ENCODE measurements at places on chromosomes 5 and 9. TPM values are rescaled to one million over a fixed set of nuclear protein-coding genes. Genes with fewer than 3 reads are reported as not detected.

DNA sequence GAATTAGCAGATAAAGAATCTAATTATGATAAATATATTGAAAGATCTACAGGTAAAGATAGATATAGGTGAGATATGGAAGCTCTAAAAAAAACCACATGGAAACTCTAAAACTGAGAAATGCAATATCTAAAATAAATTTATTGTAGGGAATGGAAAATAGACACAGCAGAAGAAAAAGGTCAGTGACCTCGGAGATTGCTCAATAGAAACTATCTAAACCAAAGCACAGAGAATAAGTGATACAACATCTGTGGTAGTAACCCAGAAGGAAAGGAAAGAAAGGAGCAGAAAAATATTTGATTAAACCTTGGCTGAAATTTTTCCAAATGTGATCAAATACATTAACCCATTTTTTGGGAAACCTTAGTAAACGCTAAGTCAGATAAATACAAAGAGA lies 43.1 kb upstream of the GLIPR2 start:
- H3K36me3 ChIP-seq, result no peaks in the 10 kb centered on the region
- H3K4me3 ChIP-seq, result no peak overlapping the region
- no peak overlapping the region for H3K27ac ChIP-seq
- no peaks in the 10 kb centered on the region for H3K27me3 ChIP-seq
- no peaks in the 10 kb centered on the region for H3K4me1 ChIP-seq

DNA sequence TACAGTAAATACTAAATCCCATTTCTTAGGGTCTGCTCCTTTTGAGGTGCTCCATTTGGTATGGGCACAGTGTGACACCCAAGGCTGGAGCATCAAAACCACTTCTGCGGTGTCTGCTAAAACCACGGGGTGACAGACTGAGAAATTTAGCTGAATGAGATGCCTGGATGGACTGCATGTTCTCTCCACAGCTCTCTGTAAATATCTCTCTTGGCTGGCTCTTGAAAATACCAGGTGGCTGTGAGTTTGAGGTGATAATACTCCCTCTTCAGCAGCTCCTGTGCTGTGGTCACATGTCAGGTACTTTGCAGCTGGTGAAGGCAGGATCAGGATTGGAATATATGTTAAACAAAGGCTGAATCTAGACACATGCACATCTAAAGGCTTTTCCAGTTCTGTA lies 93.7 kb upstream of the SIMC1 start:
- H3K4me3 ChIP-seq, result no peak overlapping the region
- no peak for DNase-seq

- no peak for DNase-seq
- no peaks in the 10 kb centered on the region for H3K27me3 ChIP-seq
- no peaks in the 10 kb centered on the region for H3K4me1 ChIP-seq
- no peak overlapping the region for H3K4me3 ChIP-seq
These were observed 282.4 kb upstream of the KLF9 start for GRCh38 chr9:70696694-70697335.

DNA sequence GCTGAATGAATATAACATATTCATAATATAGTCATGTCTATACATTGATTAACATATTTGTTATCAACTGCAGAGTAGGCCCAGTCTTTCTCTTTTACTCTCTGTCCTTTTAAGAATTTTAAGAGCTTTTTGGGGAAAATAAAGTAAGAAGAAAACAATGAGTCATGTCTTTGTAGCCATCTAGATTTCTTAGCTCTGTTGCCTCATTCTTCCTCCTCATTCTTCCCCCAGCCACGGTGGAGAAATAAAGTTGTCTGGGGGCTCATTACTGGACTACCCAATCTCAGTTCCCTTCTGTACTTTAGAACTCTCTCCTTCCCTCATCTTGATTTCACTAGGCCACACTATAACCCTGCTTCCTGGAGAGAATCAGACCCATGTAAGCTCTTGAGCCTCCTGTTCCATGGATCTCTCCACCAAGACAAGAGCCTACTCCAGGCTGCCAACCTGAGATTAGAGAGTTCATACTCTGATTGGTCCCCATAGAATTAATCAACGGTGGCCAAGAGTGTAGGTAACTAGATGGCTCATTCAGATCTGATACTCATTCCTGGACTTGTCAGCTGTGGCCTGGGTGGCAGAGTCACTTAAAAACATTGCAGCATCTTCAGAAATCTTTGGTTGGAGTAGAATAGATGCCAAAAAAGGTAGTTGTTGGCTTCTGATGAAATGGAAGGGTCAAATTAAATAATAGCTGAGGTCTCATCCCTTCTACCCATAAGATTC lies 44.2 kb downstream of the ITGA1 start:
- DNase-seq, result no peak
- no peaks in the 10 kb centered on the region for H3K36me3 ChIP-seq
- no peaks in the 10 kb centered on the region for H3K27me3 ChIP-seq

GRCh38 chr9:132059361-132059760 lies 20.3 kb downstream of the MED27 start:
- DNase-seq, result no peak
- H3K27me3 ChIP-seq, result no peaks in the 10 kb centered on the region
- no peaks in the 10 kb centered on the region for H3K36me3 ChIP-seq
- no peak overlapping the region for H3K27ac ChIP-seq

- H3K36me3 ChIP-seq, result no peaks in the 10 kb centered on the region
- H3K4me3 ChIP-seq, result no peak overlapping the region
- H3K4me1 ChIP-seq, result no peaks in the 10 kb centered on the region
- no peak overlapping the region for H3K27ac ChIP-seq
- DNase-seq, result no peak
These were observed 26.9 kb upstream of the NTRK2 start for GRCh38 chr9:84642553-84643141.

GRCh38 chr5:159018855-159019254 lies 80.9 kb downstream of the EBF1 start:
- no peak overlapping the region for H3K4me3 ChIP-seq
- H3K36me3 ChIP-seq, result no peaks in the 10 kb centered on the region
- H3K27me3 ChIP-seq, result no peaks in the 10 kb centered on the region

- no peaks in the 10 kb centered on the region for H3K36me3 ChIP-seq
- no peak overlapping the region for H3K4me3 ChIP-seq
- DNase-seq, result no peak
- H3K27me3 ChIP-seq, result peaks cover 5% of the 10 kb centered on the region
- H3K4me1 ChIP-seq, result peaks cover 4% of the 10 kb centered on the region
These were observed 335.3 kb upstream of the PANK3 start for GRCh38 chr5:168914491-168914890.

GRCh38 chr5:80864706-80865435 lies 95.3 kb upstream of the RASGRF2 start:
- H3K27me3 ChIP-seq, result no peaks in the 10 kb centered on the region
- DNase-seq, result no peak
- H3K36me3 ChIP-seq, result peaks cover 4% of the 10 kb centered on the region
- no peak overlapping the region for H3K27ac ChIP-seq
- no peaks in the 10 kb centered on the region for H3K4me1 ChIP-seq

DNA sequence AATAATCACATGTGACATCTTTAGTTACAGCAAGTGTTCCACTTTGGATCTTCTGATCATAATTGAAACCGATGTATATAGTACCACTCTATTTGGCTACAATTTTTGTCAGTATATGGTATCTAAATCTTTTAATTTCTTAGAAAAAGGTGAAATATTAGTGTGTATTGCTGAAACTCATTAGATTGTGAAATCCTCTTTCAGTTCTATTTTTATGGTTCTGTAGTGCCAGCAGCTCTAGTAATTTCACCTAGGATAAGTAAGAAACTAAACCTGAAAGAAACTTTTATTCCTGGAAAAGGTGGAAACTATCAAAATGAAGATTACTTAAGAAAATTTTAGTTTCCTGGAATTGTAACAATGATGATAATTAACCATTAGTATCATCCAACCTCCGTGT lies 370.9 kb downstream of the NNT start:
- H3K27ac ChIP-seq, result no peak overlapping the region
- H3K4me3 ChIP-seq, result no peak overlapping the region
- DNase-seq, result no peak
- no peaks in the 10 kb centered on the region for H3K27me3 ChIP-seq
- H3K36me3 ChIP-seq, result no peaks in the 10 kb centered on the region
- no peaks in the 10 kb centered on the region for H3K4me1 ChIP-seq

GRCh38 chr5:43620944-43621505 lies 18.0 kb downstream of the NNT start:
- no peaks in the 10 kb centered on the region for H3K27me3 ChIP-seq

DNA sequence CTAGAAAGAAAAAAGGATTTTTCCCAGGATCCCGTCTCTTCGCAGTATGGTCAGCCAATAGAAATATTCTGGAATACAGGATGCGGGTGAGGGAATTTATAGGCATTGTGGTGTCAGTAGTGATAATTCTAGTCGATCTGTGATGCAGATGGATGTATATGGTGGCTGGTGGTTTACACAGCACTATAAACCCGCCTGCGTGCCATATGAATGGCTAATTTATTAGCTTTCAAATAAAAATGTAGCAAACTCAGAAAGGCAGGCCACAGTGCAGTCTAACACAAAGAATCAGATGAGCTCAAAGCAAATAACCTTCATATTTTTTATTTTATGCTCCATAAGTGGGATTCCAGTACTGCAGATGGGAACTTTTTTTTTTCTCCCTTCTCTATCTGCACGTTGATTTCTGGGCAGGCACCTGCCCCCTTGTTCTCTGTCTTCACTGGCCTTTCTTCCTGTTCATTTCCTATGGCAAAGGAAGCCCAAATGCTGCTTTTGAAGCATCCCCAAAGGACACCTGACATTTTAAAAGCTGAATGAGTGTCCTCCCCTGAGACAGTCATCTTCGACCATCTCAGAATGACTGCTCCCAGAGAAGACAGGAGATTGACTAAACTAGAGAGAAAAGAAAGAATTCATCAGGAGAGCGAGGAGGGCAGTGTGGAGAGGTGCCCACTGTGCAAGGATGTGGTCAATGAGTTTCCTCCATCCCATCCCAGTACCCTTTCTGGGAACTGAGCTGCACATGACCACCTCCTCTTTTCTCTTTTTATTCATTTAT lies 52.1 kb downstream of the SEMA6A start:
- no peaks in the 10 kb centered on the region for H3K27me3 ChIP-seq
- H3K4me3 ChIP-seq, result no peak overlapping the region
- no peak for DNase-seq
- H3K27ac ChIP-seq, result no peak overlapping the region
- H3K4me1 ChIP-seq, result peaks cover 3% of the 10 kb centered on the region

DNA sequence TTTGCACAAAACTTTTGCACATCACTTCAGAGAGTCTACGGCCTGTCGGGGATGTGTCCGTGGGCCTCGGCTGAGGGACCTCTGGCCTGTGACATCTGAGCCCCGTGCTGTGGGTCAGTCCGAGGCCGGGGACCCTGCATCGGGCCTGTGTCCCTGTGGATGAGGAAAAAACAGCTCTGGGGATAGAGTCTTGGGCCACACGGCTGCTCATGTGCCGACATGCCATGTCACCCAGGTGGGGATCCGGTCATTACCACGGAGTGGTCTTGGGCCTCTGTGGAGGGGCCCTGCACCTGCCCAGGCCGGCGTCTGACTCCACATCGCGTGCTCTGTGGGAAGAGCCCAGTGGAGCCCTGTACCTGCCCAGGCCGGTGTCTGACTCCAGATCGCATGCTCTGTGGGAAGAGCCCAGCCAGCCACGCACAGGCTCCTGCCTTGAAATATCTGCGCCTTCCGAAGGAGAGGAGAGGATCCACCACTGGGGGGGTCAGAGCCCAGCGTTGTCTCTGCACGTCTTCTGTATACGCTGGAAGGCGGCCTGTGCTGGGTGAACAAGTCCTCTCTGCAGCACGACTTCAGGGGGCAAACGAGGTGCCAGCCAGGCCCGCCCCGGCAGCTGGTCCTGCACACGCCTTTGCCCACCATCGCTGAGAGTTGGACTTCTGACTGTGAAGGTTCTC lies 27.5 kb upstream of the IRX4 start:
- no peaks in the 10 kb centered on the region for H3K36me3 ChIP-seq
- no peak for DNase-seq
- no peak overlapping the region for H3K27ac ChIP-seq
- no peak overlapping the region for H3K4me3 ChIP-seq
- no peaks in the 10 kb centered on the region for H3K4me1 ChIP-seq
- no peaks in the 10 kb centered on the region for H3K27me3 ChIP-seq

DNA sequence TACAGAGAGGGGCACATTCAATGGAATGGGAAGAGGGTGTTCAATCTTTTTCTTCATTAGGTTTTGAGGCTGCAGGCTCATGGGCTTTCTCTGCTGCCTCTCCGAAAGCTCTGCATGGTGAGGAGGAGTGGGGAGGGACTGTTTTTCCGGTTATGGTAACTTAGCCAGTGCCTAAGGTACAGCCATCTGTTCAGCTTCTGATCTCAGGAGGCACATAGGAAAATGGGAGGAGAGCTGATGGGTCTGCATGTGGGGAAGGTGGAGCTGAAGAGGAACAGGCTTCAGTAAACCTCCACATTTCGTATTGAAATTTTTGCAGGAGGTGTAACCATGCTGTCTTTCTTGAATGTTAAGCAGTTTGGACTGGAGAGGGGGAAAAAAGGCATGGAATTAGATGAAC lies 1020.4 kb upstream of the WWC1 start:
- no peak overlapping the region for H3K4me3 ChIP-seq
- no peaks in the 10 kb centered on the region for H3K4me1 ChIP-seq
- no peaks in the 10 kb centered on the region for H3K36me3 ChIP-seq

DNA sequence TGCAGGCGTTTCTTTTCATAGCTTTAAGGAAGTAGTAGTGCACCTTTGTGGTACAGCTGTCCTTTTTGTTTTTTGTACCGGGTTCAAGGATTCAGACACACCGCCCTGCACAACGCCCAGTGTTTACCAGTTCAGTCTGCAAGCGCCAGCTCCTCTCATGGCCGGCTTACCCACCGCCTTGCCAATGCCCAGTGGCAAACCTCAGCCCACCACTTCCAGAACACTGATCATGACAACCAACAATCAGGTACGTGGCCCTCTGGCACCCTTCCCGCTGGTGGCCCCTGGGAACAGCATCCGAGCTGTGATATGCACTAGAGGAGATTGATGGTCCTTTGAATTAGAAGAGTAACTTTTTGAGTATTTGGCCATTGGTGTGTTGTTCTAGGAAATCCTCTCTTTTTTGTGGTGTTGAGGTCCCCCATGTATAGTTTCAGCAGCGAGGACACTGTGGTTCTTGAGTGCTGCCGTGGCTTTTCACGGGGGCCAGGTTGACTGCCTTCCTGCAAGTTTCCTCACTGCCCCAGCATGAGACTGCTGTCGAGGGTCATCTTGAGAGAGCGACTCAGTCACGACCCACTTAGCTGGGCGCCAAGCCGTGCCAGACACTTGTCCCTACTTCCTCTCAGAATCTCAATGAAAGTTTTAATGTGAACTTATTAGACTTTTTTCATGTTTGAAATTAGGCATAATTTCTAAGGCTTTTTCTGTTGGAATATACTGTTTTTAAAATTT lies 37.9 kb downstream of the TENT4A start:
- no peak overlapping the region for H3K27ac ChIP-seq
- no peak for DNase-seq
- no peaks in the 10 kb centered on the region for H3K27me3 ChIP-seq
- peaks cover 77% of the 10 kb centered on the region for H3K36me3 ChIP-seq
- H3K4me3 ChIP-seq, result no peak overlapping the region

SEMA6A gene
- total RNA-seq, result 76.5 TPM

UGT3A1 gene
- under 0.01 TPM for total RNA-seq

RNF130 gene
- total RNA-seq, result 66.5 TPM

TUBB4B gene
- 247 TPM for total RNA-seq

Measured in spinal cord (tissue), 10 donors.